ENCODE measurements at places on chromosomes 13 and 19.

- DNase-seq, result no peak
Observed at GRCh38 chr13:40120781-40121180, 465.3 kb downstream of the COG6 start.

- no peak for DNase-seq
Observed at GRCh38 chr19:49492573-49493405, 3.4 kb upstream of the RPS11 start.

DNA sequence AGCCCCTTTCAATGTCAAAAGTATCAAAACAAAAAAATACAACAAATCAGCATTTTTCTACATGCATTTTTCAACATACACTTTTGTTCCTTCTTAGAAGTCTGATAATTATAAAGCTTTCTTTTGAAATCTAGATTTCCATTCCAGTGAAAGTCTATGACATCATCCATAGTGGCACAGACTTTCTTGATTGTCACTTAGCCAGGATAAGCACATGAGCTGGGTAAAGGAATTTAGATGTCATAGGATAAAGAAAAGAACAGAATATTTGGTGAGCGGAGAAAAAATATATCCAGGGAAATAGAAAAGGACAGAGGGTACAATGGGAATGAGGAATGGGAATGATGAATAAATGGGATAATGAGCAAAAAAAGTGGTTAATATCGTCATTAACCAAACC lies 15.1 kb upstream of the TRPC4 start:
- no peak for DNase-seq

- DNase-seq, result no peak
Observed at GRCh38 chr13:22223411-22223810, 552.5 kb downstream of the FGF9 start.

DNA sequence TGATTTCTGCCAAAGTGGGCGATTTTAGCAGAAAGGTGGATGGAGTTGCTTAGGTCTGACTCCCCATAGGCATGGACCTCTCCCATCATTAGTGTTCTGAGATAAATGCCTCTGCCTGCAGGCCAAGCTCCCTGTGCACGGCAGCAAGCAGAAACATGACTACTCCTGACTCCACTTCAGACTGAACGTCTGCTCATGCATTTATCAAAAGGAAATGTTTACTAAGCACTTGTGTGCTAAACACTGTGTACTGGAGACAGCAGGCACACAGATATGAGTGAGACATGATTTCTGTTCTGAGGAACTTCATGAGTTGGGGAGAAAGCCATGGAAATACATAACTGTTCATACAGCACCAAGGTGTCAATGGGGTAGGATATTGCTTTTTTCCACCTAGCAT lies 149.6 kb downstream of the MIPEP start:
- DNase-seq, result no peak

- DNase-seq, result peak; percentile 6
Observed at GRCh38 chr13:64529874-64530485, 2700.2 kb downstream of the PCDH9 start.

DNA sequence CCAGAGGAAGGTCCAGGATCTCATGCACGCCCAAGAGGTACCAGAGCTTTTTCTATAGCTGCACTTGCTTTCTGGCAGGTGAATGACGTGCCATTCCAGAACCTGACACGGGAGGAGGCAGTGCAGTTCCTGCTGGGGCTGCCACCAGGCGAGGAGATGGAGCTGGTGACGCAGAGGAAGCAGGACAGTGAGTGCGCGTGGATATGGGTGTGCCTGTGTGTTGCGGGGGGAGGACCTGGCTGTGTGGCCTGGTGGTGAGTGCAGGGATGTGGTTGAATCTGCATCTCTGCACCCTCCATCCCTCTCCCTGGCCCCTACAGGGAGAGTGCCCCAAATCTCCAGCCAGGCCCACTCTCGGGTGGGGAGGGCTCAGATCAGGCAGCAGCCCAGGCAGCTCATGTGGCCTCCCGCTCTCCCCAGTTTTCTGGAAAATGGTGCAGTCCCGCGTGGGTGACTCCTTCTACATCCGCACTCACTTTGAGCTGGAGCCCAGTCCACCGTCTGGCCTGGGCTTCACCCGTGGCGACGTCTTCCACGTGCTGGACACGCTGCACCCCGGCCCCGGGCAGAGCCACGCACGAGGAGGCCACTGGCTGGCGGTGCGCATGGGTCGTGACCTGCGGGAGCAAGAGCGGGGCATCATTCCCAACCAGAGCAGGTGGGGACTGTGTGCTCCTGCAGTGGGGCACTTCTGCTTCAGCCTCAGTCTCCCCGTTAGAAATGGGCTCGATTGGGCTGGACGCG lies 22.8 kb downstream of the APBA3 start:
- no peak for DNase-seq

GRCh38 chr19:49544154-49544553 lies 16.4 kb downstream of the RCN3 start:
- no peak for DNase-seq

DNA sequence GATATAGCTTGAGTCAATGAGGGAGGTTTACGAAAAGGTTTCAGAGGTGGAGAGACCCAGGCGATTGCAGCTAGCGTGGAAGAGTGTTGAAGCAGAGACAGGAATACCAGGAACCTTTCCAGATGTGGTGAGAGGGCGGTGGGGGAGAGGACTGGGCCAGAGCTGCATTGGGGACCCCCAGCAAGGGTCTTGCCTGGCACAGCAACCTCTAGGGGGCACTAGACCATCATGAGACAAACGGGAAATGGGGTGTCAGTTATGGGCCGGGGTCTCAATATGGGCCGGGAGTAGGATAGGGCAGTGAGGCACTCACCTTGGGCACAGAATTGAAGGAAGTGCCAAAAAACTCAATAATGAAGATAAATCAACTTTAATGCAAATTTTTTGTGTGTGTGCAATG lies 2.1 kb upstream of the LRP3 start:
- DNase-seq, result no peak

- no peak for DNase-seq
Observed at GRCh38 chr19:2993579-2993978, 16.2 kb downstream of the TLE6 start.

GRCh38 chr19:41218615-41219507 lies at the start of gene AXL:
Gene AXL, plus strand, starts transcription at chr19:41219223. Its CDS starts 170 bp downstream, at chr19:41219393.
- peak; percentile 61 for DNase-seq

DNA sequence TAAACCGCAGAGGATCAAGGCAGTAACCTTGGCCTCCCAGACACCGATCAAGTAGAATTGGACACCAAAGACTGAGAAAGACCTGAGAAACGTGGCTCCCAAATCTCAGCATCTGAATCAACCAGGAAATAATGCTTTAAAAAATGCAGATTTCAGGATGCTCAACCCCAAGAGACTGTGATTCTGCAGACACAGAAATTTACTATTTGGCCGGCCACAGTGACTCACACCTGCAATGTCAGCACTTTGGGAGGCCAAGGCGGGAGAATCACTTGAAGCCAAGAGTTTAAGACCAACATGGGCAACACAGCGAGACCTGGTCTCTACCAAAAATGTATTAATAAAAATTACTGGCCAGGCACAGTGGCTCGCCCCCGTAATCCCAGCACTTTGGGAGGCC lies 6.2 kb downstream of the ABCC4 start:
- no peak for DNase-seq

Measured in pons (tissue), 1 donor.